ENCODE measurements at places on chromosomes 7 and 10.
A peak's percentile ranks its signal among the peaks of the same experiment; 100 is the strongest.

- DNase-seq: no peak
These were observed 63.0 kb downstream of the TAX1BP1 start for GRCh38 chr7:27802999-27803398.

DNA sequence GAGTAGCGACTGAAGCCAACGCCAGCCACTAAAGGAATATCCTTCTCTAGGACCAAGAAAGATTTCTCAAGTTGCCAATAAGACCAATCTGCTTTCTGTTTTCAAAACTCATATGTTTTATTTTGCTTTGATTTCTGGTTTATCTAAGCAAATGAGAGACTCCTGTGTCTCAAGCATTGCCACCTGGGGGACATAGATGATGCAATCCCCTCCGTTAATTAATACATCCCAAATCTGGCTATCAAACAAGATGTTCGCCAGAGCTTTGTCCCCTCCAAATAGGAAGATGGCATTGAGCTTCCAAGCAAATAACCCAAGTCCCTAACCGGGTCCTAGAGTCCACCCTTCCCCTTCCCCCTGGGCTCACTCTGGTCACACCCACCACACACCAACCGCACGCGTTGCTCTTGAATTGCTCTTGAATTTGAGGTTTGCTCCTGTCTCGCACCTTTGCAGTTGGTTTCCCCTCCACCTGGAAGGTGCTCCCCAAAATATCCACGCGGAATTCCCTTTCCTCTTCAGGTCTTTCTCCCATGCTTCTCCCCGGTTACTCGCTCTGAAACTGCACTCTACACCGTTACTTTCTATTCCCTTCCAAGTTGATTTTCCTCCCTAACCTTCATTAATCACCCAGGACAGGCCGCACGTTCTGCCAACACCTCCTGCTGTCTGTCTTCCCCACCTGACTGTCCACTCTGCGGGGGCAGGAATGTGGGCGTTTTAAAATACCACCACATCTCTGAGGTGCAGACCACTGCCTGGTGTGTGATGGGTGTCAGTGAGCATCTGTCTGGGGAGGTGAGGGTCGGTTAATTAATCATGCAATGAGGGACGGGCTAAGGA lies 64.1 kb upstream of the RNF32 start:
- no peak for DNase-seq

GRCh38 chr7:118153551-118154177 lies 30.3 kb upstream of the LSM8 start:
- peak; percentile 48 for DNase-seq

DNA sequence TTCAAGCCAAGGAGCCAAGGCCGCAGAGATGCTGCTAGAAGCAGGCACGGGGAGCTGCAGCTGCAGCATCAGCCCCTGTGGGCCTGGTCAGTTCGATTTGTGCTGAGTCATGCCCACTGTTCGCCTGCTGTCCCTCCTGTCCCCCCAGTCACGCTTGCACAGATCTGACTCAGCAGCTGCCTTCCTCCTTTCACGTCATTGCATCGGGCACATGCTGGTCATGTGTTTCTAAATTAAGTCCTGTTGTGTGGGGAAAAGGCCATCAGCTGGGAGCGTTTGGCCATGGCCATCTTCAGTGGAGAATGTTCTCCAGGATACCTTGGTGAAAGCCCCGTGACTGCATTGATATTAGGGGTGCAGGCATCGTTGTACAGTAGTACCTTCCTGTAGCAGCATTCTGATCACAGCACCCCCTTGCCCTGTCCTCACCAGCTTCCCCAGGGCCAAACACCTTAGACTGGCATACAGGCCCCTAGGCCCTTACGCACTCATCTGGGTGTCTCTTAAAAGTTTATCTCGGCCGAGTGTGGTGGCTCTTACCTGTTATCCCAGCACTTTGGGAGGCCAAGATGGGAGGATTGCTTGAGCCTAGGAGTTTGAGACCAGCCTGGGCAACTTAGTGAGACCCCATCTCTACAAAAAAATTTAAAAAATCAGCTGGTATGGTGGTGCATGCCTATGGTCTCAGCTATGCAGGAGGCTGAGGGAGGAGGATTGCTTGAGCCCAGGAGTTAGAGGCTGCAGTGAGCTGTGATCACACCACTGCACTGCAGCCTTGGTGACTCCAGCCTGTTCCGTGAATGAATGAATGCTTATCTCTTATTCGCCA lies 23.2 kb downstream of the POR start:
- DNase-seq: peak; percentile 73

- DNase-seq: no peak
These were observed 52.3 kb upstream of the SLC35B4 start for GRCh38 chr7:134368851-134369544.

- DNase-seq: no peak
These were observed 36.9 kb downstream of the CHST15 start for GRCh38 chr10:124056337-124056980.

- peak; percentile 21 for DNase-seq
These were observed 1.0 kb downstream of the TLL2 start for GRCh38 chr10:96512524-96513304.

GRCh38 chr10:77564731-77565589 lies 72.6 kb downstream of the KCNMA1 start:
- no peak for DNase-seq

GRCh38 chr10:67804395-67804678 lies 33.7 kb downstream of the DNAJC12 start:
- no peak for DNase-seq

GRCh38 chr10:103663236-103663635 lies 169.7 kb downstream of the NEURL1 start:
- no peak for DNase-seq

DNA sequence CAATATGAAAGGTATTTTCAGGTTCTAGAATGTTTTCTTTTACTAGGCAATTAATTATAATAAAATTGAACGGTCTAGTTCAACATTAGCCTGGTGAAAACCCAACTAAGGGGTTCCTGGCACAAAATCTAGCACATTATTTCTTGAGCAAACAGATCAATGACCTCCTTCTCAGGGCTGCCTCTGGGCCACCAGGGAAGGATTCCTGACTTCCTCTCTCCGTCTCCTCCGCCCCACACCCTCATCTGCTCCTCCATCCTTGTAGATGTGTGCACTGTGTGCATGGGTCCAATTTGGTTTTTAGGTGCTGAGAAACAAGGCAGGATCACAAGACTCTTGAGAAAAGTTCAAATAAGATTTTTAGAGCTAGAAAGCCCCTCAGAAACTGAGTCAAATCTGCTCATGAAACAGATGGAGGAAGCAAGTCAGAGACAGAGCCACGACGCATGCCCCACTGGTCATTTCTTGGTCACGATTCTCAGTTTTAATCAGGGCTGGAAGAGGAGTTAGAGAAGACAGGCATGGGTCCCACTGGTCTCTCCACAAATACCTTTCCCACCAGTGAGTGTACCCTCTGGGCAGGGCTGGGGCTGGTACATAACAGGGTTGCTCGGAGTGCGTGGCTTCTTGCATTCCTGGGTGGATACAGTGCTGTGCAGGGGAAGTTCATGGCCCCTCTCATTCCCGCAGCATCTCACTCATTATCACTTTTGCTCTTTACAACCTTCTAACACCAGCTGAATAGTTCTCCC lies 3.8 kb downstream of the TRPV6 start:
- DNase-seq: no peak

- no peak for DNase-seq
These were observed 306.6 kb upstream of the LRGUK start for GRCh38 chr7:133820584-133820983.

DNA sequence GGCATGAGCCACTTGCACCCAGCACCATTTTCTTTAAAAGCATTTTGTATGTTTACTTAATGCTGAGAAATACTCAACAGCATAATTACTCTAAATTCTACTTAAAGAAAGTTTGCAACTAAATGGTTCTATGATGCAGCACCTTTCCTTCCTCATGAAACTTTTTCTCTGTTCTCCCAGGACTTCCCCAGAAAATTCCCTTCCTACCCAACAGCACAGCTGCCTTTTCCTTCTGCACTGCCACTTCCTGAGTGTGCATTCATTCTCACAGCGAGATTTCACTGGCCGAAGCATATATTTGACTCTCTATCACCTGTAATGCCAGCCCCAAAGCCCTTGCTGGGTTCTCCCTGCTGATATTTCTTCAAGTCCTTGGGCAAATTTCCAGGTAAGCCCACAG lies 41.5 kb upstream of the DGKI start:
- no peak for DNase-seq

DNA sequence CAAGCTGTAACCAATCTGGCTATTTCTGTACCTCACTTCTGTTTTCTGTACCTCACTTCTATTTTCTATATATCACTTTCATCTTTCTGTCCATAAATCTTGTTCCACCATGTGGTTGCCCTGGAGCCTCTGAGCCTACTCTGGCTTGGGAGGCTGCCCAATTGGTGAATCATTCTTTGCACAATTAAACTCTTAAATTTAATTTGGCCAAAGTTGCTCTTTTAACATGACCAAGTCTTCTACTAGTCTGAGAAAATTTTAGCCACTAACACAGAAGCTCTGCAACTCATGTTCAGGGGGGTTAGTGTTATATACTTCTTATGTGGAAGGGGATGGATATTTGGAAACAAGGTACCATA lies 503.5 kb downstream of the KIF20B start:
- no peak for DNase-seq

- no peak for DNase-seq
These were observed 7.8 kb downstream of the PRKAG2 start for GRCh38 chr7:151869109-151869428.

GRCh38 chr10:126905776-126906703 lies 812 bp downstream of the DOCK1 start:
- peak; percentile 27 for DNase-seq

DNA sequence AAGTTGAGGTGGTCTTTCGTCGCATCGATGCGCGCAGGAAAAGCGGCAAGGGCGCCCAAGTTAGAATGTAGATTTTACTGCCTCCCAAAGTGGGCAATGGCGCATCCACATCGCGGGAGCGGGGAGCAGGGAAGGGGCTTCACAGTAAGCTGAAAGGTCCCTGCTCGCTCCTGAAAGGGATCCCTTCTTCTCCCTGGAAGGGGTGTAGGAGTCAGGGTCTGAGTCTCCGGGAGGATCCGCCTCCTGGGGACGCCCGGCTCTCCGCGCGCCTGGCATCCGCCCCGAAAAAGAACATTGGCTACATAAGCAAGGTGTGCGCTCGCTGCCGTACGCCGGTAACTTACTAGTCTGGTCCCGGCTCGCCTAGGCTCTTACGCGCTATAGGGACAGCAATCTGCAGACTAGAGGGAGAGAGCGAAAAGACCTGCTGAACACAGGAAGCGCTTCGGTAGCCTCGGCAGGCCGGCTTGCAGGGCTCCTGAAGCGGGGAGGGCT lies 804 bp downstream of the UNC5B start:
- peak; percentile 70 for DNase-seq

DNA sequence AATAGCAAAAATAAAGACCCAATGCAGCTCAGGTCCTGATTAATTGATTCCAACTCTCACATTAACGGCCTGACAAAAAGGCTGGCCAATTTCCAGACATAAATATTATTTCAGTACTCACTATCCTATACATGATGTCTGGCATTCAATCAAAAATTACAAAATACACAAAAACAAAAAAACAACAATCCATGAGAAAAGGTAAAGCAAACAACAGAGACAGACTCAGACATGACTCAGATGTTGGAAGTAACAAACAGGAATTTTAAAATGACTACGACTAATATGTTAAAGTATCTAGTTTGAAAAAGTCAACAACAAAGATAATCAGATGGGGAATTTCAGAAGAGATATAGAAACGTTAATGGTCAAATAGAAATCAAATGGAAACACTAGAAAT lies 152.8 kb downstream of the AMPH start:
- no peak for DNase-seq

GRCh38 chr10:69287181-69287580 lies 8.9 kb downstream of the HK1 start:
- no peak for DNase-seq

DNA sequence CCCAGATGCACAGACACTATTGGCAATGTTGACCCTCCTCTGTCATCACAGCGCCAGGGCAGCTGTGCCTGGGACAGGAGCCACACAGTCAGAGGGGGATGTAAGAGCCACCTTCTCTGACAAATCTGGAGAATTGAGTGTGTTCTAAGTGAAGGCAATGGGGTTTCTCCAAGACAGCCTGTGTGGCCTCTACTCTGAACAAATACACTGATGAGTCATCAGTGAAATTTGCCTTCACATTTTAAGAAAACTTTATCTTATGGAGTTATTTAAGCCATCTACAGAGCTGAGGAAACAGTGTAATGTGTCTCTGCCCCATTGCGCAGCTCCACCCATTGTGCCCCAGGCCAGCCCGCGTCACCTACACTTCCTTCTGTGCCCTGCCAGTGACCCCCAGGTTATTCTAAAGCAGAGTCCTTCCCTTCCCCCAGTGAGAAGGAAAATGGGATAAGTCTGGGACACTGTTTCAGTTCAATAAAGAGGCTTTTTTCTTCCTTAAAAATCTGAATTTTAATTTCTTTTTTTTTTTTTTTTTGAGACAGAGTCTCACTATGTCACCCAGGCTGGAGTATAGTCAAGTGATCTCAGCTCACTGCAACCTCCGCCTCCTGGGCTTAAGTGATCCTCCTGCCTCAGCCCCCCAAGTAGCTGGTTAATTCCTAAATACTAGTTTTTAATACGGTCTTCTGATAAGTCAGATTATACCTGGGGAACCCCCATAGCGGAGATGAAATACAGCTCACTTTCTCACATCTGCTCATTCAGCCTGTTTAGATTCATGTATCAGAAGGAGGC lies 21.8 kb downstream of the AKR1E2 start:
- DNase-seq: no peak

DNA sequence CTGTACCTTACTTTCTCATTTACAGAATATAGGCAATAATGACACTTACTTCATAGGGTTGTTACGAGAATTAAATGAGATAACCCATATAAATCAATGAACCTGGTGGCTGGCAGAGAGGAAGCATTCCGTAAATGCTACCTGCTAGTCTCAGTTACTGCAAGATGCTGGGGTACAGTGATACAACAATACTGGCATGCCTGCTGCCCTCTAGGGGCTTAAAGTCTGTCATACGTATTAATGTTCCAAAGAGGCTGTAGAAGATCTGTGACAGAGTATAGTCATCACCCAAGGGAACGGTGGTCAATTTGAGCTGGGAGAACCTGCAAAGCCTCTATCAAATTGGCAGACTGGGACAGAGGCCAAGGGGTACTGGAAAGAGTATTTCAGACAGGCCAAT lies 421.5 kb downstream of the GPAM start:
- DNase-seq: no peak

DNA sequence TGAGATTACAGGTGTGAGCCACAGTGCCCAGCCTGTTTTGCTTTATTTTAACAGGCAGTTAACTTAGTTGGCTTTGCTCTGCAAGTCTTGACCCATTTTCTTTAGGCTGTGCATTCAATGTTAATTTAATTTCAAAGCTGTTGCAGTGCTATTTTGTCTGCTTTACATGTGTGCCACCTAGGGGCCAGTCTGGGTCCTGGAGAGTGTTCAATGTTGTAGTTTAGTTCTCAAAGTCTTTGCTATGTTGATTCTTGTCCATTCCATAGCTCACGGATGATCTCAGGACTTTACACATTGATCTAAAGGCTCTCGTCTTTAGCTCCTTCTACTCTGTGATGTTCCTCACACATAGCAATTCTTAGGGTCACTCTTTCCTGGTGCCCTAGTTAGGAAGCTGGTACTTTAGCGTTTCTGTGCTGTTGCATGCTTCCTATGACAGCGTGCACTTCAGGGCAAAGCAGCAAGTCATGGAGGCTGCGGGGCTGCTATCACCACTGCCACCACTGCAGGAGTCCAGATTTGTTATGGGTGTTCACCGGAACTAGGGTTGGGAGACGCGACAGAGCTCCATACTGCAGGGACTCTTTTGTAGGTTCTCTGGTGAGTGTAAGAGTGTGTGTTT lies 16.4 kb upstream of the ABCA13 start:
- peak; percentile 41 for DNase-seq

All from testis (tissue), 5 donors.